ENCODE measurements at places on chromosomes 7 and 10.

DNA sequence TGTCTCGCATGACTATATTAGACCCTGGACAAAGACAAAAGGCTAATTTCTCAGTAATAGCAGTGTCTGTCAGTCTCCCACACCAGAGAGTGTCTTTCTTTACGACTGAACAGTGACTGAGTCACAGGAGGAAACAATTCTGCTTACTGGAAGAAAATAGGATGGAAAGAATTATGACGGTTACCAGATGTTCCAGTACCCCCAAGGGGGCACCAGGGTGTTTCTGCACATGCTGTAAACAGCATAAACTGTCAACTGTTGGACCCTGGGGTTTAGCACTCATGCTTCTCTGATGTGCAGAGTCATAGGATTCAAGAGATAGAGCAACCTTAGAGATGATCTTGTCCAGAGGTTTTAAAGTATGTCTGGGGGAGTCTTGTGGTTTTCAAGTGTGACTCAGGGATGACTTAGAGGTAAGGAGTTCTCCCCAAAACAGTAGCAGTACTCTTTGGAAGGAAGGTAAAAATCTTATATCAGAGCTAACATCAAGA lies 291.7 kb downstream of the THSD7A start:
- DNase-seq, result no peak

DNA sequence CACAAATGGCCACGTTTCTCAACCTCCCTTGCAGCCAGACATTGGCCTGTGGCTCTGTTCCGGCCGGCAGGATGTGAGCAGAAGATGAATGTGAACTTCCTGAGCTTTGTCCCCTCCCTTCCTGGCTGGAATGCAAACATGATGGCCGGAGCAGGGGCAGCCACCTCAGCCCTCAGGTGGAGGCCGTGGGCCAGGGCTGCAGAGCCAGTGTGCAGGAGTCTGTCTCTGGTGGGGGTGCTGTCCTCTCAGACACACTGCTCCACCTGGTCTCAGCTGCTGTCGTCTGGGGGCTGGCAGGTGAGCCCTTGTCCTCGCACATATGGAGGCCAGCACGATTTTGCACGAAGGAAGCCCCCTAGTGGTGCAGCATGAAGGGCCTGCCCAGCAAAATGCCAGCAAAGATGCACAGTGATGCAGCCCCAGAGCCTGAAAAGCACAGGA lies 25.3 kb upstream of the PWWP2B start:
- no peak for DNase-seq

- DNase-seq, result no peak
Observed at GRCh38 chr10:6409971-6410643, 170.0 kb downstream of the PRKCQ start.

DNA sequence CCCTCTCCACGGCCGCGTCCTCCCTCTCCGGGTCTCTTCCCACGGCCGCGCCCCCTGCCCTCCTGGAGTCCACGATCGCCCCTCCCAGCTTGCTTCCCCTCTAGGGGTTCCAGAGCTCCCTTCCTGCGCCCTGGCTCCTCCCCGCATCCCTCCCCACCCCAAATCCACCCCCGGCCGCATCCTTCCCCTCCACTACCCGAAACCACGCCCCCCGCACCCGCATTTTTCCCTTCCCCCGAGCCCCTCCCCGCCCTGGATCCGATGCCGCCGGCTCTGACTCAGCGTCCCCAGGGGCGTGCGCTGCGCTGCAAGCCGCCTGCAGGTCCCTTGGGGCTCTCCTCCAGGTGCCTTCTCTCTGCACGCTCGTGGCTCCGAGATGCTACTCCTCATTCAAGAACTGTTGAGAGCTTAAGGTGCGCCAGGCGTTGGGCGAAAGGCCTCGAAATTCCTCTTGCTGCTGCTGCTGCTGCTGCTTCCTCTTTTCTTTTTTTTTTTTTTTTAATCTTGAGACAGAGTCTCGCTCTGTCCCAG lies 372 bp upstream of the TMEM130 start:
- DNase-seq, result peak; percentile 35

DNA sequence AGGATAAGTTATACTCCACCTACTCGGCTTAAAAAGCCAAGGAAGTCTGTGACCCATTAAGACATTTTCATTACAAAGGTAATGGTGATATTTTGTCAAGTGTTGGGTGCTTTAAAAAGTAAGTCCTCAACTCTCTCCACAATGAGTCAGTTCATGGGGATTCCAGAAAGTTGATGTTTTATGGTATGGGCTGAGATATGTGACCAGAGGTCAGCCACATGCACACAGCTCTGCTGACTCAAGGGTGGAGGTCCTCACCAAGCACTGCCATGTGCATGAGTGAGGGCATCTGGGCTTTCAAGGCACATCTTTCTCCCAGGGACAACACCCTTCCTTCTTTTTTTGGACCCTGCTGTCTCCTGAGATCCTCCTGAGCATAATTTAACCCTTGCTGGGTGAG lies 292.9 kb downstream of the PTEN start:
- no peak for DNase-seq

- no peak for DNase-seq
Observed at GRCh38 chr7:30697719-30698460, 15.6 kb upstream of the CRHR2 start.

DNA sequence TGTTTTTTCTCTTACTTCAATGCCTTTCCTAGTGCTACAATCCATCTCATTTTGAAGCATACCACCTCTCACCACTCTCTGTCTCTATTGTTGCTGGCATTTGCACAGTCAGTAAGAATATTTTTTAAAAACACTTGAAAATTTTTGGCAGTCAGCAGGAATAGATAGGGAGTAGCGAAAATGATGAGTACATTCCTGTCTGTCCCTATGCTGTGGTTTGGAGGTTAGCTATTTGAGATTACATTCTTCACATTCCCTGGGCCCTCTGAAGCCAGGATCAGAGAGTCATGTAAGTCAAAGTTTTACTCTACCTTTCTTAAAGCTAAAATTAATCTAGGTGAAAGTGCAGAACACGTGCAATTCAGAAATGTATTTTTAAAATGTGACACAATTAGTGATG lies 53.0 kb upstream of the MAGI2 start:
- no peak for DNase-seq

DNA sequence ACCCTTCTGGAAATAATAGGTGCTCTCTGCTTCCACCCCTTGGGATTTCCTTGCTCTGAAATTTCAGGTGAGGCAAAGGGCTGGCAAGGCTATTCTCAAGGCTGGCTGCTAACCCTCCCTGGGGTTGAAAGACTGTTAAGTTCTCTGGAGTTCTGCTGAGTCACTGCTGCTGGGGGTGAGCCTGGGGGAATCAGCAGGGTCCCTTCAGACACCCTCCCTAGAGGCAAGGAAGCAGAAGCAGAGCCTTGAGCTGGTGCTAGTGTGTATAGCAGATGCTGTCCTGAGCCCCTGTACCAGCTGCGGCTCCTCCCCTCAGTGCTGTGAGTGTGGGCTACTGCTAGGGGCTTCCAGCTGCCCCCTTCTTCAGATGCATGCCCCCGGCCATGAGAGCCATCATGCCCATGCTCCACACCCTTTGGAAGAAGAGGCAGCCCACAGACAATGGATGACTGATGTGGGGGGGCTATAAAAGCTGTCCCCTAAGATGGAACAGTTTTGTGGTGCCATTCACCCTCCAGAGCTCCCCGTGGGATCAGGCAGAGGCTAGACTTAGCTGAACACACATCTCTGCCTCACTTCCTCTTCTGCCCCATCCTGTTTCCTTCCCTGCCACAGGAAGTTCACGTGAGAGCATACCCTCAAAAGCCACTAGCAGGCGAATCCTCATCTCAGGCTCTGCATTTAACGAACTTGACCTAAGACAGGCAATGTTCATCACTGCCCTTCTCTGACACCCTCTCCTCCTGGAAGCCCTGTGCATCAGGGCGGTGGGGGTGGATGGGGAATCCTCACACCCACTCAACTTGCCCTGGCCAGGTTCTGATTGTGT lies 91.8 kb downstream of the SH3PXD2A start:
- no peak for DNase-seq

- DNase-seq, result no peak
Observed at GRCh38 chr10:68489919-68490318, 18.1 kb upstream of the DNA2 start.

GRCh38 chr7:130490311-130490791 lies 1.5 kb upstream of the MEST start:
- no peak for DNase-seq

DNA sequence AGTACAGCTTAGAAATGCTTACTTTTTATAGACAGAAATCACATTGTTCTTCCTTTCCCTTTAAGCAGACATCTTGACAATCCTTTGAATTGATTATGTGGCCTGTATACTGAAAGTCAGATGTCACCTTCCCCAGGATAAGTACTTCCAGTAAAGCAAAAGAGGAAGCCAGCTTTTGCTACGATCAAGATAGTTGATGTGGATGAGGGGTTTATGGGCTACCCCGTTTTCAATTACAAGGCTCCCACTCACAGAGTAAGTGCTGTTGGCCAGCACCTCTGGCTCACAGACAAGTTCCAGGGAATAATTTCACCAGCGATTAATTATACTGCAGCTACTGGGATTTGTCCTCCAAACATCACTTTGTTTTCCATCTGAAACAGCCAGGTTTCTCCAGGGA lies 95.1 kb upstream of the SAMD8 start:
- DNase-seq, result no peak

DNA sequence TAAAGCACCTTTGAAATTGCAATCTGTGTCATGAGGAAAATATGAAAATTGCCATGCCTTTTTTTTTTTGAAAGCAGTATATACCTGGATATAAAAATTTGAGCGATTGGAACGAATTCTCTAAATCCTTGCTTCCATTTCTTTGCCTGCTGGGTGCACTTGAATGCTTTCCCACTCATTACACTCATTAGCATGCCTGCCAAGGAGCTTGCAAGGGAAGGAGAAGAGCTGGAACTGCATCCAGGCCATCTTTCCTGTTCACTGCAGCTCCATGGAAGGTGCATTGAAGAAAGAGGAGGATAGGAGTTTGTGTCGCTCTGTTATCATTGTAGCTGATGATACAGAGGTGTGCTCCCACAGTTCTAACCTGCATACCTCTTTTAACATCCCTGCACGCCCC lies 102.4 kb upstream of the GJD4 start:
- no peak for DNase-seq

GRCh38 chr7:112782498-112782897 lies 7.7 kb downstream of the TMEM168 start:
- no peak for DNase-seq

GRCh38 chr10:113982296-113982695 lies 61.4 kb upstream of the ADRB1 start:
- DNase-seq, result no peak
